HT1080 (cell line): ENCODE measurements at places on chromosomes 12 and 14. TPM values are rescaled to one million over a fixed set of nuclear protein-coding genes. Genes with fewer than 3 reads are reported as not detected.

DNA sequence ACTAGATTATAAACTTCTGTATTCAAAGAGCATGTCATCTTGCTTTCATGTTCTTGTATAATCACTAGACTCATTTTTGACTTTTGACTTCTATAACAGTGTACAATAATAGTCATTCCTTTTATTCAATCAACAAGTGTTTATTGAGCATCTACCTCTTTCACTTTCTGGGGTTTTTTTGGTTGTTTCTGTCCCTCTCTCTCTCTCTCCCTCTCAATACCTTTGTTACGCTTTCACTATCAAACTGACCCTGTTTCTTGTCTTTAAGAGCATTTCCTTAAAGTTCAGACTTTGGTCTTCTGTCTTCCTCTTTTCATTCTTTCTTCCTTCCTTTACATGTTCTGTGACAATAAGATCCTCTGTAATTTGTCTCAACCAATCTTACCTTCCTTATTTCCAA is 49.5 kb downstream of the GPR137C start:
- DNase-seq: no peak

DNA sequence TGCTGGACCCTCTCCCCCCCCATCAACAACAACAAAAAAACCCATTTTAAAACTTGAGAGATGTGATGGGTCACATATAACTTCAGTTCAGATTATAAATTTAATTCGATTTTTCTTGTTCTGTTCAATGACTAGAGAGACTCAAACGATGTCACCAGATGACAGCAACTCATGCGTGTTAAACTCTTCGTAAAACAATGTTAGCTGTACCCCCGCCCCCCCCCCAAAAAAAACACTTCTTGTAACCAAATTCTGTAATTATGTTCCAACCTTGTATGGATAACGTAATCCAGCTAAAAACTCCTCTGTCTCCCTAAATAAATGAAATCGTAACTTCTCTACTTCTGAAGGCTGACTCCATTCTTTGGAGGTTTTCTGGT is 614 bp upstream of the NACA start:
- DNase-seq: no peak

- no peak for DNase-seq
Observed at GRCh38 chr12:28065889-28066630, 93.5 kb upstream of the PTHLH start.

DNA sequence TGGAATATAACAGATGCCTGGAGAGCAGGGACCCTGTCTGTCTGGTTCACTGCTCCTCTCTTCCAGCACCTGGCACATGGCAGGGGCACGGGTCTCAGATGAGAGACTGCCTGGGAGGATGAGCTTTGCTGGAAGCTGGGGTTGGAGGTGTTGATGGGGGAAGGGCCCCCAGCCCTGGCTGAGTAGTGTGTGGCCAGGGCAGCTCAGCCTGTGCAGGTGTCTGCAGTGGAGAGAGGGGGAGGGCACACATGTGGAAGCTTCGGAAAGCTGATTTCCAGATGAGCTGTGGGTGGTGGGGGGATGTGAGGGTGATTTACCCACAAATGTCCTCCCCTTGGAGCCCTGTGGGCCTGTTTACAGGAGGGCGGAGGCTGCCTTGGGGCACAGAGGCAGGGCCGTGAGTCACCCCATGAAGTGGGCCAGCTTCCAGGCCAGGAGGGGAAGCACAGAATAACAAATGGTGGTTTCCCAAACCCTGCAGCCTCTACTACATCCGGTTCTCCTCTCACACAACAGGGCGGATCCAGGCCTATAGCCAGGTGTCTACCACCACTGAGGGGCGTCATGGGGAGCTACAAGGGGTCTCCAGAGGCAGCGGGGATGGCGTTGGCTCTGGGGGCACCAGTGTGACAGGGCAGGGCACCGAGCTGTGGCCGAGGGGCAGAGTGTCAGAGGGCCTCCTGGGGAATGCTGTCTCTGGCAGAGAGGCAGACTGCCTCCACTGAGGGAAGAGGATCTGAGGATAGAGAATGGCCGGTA is 11.0 kb downstream of the KRT7 start:
- peak; percentile 97 for DNase-seq

The DHH gene
- not detected in 2 replicates for total RNA-seq
